Activated CD4-positive, alpha-beta T cell treated with anti-CD3 and anti-CD28 coated beads for 24 hours (primary cell): ENCODE measurements at places on chromosomes 1 and 21.

GRCh38 chr1:229141689-229142377 lies 129.1 kb upstream of the RAB4A start:
- DNase-seq, result no peak

DNA sequence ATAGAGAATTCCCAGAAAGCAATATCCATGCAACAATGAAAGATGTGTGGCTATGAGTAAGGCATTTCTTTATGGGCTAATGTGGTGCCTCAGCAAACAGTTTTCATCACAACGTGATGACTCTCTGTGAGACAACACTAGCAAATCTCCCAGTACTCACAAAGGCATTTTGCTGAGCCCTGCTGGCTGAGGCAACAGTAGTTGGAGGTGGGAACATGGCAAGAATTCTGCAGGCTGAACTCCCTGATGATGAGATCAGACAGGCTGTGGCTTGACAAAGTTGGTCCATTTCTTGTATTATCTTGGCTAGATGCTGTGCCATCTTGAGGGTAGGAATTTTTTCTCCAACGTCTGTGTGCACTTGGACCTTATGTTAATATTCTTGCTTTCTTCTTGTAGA lies 24.6 kb downstream of the PROX1 start:
- DNase-seq, result no peak

DNA sequence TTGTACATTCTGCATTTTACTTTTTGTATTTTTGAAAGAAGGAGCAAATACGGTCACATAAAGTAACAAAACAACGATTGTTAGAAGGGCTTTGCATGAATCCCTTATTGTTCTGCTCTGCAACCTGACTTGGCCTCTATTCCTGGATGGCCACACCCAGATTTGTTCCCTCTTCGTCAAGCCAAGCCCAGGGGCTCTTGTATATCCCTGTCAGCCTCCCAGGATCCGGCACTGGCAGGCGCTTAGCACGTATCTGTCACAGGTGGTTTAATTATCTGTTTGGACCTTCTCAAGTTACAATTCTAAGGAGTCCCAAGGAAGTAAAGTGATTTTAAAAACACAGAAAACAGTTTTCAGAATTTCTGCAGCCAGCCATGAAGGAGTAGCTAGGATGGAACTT lies 28.0 kb downstream of the CRYAA start:
- no peak for DNase-seq

GRCh38 chr21:25589887-25590286 lies 17.4 kb downstream of the MRPL39 start:
- DNase-seq, result no peak

GRCh38 chr1:187262731-187263130 lies 434.0 kb downstream of the PLA2G4A start:
- no peak for DNase-seq

- DNase-seq, result no peak
Measured at GRCh38 chr21:38284216-38284615, 27.4 kb downstream of the KCNJ15 start.

DNA sequence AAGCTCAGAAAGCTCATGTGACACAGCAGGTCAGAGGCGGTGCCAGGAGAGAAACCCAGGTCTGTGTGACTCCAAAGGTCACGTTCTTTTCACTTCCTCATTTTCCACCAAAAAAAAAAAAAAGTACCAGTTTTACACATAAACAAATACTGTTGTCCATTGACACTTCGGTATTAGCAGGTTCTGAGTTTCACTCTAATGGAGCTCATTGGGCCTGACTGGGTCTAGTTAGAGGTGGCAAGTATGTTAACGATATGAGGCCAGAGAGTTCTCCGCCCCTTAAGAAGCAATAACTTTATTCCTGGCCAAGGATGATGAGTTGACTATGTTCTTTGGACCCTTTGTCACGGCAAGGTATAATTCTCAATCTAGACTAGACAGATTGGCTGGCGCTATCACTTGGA lies 30.0 kb upstream of the SDE2 start:
- DNase-seq, result no peak

- DNase-seq, result no peak
Measured at GRCh38 chr1:162317621-162318020, 59.0 kb downstream of the SPATA46 start.

GRCh38 chr1:46136711-46137110 lies 4.3 kb upstream of the PIK3R3 start:
- DNase-seq, result no peak

- DNase-seq, result no peak
Measured at GRCh38 chr1:200899451-200899915, 4.8 kb downstream of the INAVA start.

- DNase-seq, result peak; percentile 72
Measured at GRCh38 chr21:31604591-31605190, 54.8 kb upstream of the SOD1 start.
